ENCODE measurements at places on chromosomes 1 and 21.

DNA sequence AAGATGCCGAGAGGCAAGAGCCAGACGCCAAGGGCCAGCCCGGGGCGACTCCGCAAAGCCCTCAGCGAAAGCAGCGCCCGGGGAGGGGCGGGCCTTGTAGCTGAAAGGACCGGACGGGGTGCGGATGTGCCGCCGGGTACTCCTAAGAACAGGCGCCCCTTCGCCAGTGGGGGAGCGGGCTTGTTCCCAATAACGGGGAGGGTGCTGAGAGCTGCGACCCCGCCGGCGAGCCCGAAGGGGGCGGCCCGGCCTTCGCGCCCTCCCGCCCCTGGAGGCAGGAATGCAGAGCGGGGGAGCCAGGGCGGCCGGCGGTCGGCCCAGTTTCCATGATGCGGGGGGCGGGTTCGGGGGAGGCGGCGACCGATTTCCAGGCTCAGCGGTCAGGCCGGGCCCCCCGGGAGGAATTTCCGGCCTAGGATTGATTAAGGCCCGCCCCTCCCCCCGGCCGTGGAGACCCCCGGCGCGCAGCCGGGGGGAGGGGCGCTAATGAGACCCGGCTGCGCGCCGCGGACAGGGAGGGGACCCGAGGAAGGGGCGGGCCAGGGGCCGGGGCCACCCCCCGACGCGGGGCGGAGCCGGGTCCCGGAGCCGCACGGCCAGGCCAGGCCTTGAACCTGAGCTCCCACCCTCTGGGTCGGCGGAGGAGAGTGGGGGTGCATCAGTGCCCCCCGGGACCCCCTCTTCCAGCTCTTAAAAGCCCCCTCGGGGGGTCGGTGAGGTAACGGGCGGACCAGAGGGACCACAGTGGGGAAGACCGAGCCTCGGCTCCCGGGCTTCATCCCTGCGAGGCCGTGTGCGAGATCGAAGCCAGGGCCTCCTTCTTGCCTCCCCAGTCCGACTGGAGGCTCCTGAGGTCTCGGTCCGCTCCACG is 898 bp upstream of the TMEM200B start:
- peak; percentile 21 for DNase-seq

GRCh38 chr1:185574139-185574875 is 159.9 kb upstream of the HMCN1 start:
- no peak for DNase-seq

GRCh38 chr1:18108299-18109057 is 880 bp downstream of the IGSF21 start:
- DNase-seq: no peak

- DNase-seq: no peak
Measured at GRCh38 chr1:210099921-210100320, 132.7 kb upstream of the SERTAD4 start.

DNA sequence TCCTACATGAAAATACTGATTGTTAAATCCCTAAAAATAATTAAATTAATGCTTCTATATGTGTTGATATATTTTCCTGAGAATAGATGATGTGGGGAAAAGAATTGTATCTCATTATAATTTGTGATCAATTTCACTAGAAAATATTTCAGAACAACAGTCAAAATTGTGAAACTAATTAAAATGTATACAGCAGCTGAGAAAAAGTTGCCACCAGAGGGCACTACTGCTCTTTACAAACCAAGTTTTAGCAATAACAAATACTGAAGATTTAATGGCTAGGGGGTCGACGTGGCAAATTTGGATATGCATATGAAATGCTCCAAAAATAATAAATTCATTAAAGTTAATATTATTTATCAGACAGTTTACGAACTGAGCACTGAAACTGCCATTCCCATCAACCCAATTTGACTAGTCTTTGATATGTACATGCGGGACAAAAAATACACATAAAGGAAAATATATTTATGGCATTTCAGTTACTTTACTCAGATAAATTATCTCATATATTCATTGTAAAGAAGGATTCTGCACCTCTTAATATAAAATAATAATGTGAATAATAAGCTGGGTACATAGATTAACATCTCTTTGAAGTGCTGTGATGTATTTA is 96.3 kb upstream of the TMPRSS15 start:
- DNase-seq: no peak

DNA sequence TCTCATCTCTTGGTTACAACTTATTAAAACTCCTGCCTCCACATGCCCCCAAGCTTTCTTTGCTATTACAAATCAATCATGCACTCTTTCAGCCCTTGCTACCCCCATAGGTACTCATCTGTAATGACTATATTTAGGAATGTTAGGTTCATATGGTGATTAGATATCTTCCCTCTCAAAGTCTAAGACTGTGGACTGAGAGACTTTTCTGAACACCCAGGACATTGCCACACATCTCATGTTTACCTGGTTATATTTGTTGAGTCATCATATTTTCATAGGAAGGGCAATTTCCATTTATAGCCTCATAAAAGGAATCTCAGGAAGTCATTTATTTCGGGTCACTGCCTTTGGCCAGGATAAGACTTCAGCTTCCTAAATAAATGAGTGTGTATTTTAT is 81.5 kb upstream of the LPGAT1 start:
- no peak for DNase-seq

DNA sequence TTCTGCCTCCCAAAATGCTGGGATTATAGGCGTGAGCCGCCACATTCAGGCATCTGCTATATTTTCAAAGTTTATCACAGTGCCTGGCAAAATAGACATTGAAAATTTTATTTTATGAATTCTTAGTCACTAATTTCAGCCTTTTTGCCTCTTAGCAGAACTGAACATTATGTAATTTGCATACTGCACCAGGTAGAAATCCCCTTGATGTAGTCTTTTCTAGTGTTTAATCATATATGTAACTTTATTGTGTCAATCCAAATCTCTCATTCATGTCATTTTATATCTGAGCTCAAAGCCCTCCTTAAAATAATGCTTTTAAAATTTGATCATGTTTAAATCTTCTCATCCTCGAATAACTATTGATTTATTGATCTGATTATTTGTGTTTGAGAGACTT is 19.2 kb downstream of the WDTC1 start:
- no peak for DNase-seq

GRCh38 chr1:116104667-116105066 is 6.5 kb upstream of the MAB21L3 start:
- DNase-seq: no peak

All from stimulated activated CD8-positive, alpha-beta memory T cell treated with anti-CD3 and anti-CD28 coated beads, Interleukin-4, amount 100 ng/mL, for 4 hours (primary cell).